ENCODE measurements at places on chromosomes 4 and X.

GRCh38 chrX:109270580-109271484 is 211.1 kb downstream of the GUCY2F start:
- peak; percentile 6 for DNase-seq

DNA sequence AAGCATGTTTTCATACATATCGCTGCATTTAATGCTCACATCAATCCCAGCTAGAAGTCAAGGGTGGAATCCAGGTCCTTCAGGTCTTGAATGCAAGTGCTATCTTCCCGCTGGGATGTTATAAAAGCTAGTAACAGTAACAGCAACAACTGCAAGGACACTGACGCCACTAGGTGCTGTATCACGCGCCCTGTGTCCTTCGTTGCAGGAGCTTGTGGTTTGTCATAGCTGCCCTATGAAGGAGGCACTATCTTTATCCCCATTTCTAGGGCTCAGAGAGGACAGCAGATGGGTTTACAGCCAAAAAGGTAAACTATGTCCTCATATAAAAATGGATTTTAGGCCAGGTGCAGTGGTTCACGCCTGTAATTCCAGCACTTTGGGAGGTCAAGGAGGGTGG is 202.9 kb downstream of the NSUN7 start:
- DNase-seq: no peak

DNA sequence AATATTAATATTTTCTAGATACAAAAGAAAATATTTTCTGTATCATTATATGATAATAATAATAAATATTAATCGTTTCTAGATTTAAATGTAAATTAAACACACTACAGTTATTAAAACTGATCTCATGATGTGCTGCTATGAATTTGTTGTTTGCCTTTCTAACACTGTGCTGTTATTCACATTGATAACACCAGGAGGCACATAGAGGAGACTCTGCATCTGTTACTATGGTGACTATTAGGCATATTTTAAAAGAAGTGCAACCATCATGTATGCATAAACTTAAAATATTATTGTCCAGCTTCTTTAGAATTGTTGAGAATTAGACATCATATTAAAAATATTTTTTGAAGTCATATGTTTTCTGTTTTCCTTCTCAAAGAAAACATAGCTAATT is 11.8 kb upstream of the PDGFC start:
- DNase-seq: no peak

DNA sequence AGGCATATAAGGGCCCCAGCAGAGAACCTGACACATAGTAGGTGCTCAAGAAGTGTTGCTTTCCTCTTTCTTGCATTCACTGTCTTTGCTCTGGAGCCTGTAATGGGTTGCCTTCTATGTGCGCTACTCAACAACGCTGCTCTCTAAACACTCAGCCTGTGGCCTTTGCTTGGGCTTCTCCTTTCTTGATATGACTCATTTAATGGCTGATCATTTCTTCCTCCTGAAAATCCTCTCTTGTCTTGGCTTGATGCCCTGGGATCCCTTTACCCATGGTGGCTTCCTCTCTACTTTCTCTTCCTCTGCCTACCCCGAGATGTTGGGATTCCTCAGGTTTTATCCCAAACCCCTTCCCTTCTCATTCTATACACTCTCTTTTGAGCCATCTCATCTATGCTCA is 19.9 kb upstream of the PJA1 start:
- DNase-seq: no peak

- no peak for DNase-seq
Measured at GRCh38 chr4:148376151-148376550, 66.1 kb downstream of the NR3C2 start.

DNA sequence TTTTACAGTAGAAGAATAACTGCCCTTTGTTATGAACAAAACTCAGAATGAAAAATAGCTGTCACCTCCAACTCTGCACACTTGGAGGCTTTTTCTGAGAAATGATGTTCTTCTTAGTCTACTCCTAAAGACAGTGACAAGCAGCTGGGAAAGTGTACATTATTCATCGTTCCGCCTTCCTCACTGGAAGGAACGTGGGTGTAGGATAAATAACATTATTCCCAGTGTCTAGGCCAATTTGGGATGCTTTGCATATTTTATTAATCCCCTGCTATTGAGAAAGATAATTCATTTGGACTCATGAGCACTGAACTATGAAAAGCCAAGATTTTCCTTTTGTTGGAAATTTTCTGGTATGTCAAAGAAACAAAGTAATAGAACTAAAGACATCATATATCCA is 87.8 kb downstream of the VCX2 start:
- no peak for DNase-seq

DNA sequence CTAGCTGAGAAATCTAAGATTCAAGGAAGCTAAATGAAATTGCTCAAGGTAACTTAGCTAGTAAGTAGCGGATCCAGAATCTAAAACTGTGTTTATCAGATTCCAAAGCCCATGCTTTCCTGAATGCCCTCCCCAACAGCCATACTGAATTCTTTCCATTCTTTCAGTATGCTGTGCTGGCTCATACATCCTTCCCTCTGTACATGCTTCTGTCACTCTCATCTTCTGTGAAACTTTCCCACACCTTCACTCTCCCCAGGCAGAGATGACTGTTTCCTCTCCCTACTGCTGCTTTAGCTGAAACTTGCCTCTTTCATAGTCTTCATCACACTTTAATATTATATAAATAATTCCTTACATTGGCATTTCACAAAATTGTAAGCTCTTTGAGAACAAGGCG is 39.3 kb upstream of the SMARCAD1 start:
- DNase-seq: no peak

DNA sequence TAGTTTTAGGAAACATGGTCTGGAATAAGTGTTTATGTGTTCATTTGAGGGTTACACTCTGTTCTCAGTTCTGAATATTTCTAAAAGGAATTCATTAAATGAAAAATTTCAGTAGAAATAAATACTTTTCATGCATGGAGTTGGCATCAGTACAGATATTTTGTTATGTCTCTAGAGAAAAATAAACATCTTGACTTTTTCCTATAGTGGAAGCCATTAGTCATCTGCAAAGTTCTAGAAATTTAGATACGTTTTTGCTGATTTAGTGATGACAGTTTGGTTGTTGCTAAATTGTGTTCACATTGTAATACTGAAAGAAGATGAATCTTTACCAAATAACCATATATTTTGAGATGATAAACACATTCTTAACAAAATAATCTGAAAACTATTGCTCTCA is 268.2 kb upstream of the TEX13A start:
- no peak for DNase-seq

DNA sequence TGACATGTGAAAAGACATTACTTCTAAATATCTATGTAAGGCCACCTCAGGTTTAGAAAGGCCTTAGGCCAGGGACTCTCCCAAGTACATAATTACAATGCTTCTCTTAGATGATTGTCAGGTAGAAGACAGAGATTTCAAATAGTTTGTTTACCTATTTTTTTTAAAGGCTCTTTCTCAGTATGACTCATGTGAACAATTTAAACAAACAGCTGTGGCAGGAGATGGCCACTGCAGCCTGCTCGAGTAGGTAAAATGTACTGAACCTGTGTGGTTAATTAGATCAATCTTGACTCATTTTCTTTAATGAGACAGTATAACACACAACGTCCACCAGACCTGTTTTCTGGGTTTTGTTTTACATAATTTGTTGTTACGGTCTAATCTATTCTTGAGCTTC is 50.2 kb downstream of the LEF1 start:
- no peak for DNase-seq

All from mucosa of descending colon (tissue), 3 donors.